ENCODE measurements at places on chromosomes 6 and 20.

DNA sequence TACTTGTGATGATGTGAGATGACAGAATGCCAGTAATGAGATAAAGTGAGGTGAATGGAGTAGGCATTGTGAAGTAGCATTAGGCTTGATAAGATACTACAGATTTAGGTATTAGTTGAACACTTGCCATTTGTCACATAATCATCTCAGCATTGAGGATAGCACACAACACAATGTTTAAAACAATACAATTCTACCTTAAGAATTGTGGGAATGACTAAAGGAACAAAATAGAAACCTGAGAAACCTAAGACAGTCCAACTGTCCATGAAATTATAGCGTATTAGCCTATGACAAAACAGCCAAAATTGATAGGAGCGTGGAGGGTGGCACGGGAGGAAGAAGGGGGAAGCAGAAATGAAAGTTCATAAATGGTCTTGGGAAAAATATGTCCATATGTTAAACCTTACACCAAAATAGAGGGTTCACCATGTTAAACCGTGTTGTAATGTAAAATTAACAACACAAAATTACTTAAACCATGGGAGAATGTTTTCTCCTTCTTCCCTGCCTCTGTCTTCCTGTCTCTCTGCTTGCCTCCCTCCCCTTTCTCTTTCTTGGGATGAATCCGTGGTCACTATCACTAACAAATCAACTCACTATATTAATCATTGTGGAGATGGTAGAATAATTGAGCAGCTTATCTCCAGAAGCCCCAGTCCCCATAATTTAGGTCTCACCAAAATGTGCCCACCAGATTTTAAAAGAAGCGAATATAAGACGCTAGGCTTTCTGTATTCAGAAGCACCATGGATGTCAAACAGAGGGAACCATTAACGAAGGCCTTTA is 33.0 kb upstream of the HFE start:
- DNase-seq: no peak

DNA sequence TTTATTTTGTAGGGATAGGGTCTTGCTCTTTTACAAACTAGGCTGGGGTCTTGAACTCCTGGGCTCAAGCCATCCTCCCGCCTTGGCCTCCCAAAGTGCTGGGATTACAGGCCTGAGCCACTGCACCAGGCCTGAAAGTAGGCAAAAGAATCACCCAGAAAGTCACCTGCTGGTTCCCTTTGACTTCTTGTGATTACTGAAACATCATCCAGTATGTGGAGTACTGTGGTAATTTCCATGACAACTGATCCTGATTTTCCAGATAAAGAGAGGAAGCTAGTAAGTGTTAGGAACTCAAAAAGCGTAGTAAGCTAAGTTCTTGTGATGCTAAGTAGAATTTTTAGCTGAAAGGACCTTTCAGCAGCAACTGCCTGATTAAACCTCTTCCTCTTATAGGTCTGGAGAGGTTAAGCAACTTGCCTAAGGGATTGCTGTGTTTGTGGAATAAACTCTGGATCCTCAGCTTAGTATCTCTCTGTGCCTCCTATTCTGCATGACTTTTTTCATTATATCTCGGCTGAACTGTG is 16.8 kb downstream of the RALY start:
- no peak for DNase-seq

DNA sequence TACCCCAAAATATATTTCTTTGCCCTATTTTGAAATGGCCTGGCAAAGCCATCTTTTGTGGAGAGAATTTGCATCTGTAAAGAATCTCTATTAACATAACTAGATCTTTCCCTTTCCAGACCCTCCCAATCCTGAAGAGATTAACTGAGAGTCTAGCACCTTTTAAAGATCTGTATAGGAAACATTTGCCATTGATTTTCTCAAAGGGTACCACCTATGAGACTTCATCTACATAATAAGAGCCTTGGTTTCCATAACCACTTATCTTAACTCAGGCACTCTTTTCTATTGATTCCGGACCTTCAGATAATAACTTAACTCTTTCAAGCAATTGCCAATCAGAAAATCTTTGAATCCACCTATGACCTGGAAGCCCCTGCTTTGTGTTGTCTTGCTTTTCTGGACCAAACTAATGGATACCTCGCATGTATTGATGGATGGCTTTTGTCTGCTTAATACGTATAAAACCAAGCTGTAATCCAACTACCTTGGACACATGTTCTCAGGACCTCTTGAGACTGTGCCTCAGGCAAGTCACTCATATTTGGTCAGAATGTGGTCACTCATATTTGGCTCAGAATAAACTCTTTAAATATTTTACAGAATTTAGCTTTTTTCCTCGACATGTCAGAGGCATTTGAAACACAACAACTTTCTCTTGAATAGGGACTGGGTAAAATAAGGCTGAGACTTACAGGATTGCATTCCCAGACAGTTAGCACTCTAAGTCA is 31.4 kb downstream of the SLC22A2 start:
- no peak for DNase-seq

- no peak for DNase-seq
Measured at GRCh38 chr6:24646771-24647170, 780 bp upstream of the KIAA0319 start.

- no peak for DNase-seq
Measured at GRCh38 chr6:5280920-5281319, 19.6 kb downstream of the FARS2 start.

DNA sequence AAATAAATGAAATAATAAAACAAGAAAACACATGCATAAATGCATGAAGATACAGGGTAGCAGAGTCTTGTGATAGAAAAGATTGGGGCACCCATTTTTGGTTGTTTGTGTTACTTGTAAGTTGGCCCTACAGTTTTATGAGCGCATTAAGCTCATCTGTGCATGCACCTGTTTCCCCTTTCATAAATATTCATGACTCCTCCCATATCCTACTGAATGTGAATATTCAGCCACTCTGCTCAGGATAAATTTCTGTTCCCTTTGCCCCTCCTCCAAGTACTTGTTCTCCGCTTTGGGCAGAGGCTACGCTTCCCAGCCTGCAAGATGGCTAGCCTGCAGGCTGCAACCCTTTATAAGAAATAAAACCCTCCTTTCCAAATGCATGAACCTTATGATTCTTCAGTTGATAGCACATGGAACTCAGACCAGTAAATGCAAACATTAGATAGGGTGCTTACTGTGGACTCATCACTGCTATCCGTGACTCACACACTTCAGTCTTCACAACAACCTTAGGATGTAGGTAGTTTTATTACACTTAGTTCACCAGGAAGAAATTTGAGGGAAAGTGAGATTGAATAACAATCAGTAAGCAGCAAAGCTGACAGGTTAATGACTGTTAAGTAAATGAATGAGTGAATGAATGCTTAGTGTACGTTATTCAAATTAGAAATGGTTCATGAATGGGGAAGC is 15.0 kb downstream of the ALDH8A1 start:
- no peak for DNase-seq

Data from activated naive CD4-positive, alpha-beta T cell (primary cell).